ENCODE measurements at places on chromosomes 3 and 15. TPM values are rescaled to one million over a fixed set of nuclear protein-coding genes. Genes with fewer than 3 reads are reported as not detected.

GRCh38 chr15:25972141-25972675 is 109.1 kb upstream of the ATP10A start:
- DNase-seq = no peak

DPPA2 gene
- total RNA-seq = not detected

CNTN4 gene
- total RNA-seq = 0.19 TPM

RCCD1 gene
- total RNA-seq = 10.0 TPM

CCNL1 gene
- total RNA-seq = 125 TPM

DNA sequence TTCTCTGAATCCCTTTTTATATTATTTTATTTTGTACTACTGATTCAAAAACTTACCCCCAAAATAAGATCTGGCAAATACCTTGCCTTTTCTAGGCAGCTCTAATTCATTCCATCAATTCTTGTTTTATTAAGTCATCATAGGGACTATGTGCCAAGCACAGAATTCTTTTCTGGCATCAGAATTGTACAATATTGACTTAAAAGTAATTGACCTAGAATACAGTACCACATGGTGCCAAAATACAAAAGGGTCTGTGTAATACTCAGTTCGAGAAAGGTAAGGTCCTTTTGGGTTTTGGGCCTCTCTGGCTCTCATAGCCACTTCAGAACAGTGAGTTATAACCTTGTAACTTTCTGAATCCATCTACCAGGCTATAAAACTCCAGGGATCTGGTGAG is 46.2 kb downstream of the KBTBD8 start:
- no peak for DNase-seq

LSAMP gene
- total RNA-seq = 2.1 TPM

DNA sequence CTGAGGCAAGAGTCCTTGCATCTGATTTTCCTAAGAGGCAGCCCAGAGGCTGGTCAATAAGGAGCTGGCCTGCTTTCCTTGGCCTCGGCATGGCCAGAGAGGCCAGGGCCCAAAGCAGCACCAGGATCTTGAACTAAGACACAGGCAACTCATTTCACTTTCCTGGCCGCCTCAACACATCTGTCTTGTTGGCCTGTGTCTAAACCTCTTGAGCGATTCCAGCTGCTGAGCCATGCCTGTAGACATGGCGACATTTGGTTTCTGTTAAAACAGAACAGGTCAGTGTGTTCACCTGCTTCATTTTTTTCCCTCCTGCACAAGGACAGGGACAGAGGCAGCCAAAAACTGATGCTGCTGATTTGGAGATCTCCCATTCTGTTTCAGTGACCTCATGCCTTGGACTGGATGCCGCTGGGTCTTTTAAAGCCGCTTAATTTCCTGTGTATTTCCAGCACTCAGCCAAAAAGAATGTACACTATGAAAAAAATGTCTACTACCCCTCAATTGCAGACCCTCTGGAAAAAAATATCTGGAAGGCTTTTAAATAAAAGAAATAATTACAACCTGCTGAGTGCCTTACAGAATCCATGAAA is 266.6 kb upstream of the ICE2 start:
- DNase-seq = no peak

- no peak for DNase-seq
Observed at GRCh38 chr15:52042051-52042851, 23.2 kb downstream of the MAPK6 start.

DNA sequence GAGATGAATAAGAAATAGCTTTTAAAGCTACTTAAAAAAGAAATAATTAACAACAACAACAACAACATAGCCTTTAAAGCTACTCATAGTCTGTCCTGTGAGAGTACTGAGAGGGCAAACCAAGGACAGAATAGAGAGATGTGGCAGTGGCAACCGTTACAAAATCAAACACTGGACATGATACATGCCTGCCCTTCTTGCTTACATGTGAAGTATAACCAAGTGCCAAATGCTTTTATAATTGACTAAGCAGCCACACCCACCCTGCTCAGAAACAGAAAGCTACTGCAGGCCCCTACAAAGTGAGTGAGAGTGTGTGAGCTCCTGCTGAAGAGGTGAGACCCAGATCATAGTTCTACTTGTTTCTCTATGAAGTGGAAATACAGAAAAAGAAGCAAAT is 38.4 kb downstream of the NDUFB4 start:
- no peak for DNase-seq

- DNase-seq = no peak
Observed at GRCh38 chr3:100868096-100868495, 125.1 kb downstream of the ABI3BP start.

- no peak for DNase-seq
Observed at GRCh38 chr3:142467768-142468167, 19.9 kb upstream of the XRN1 start.

GRCh38 chr3:38528457-38528856 is 32.3 kb downstream of the EXOG start:
- no peak for DNase-seq

GRCh38 chr3:5188419-5189221 is 1.1 kb downstream of the EDEM1 start:
- no peak for DNase-seq

KNG1 gene
- total RNA-seq = not detected

DNA sequence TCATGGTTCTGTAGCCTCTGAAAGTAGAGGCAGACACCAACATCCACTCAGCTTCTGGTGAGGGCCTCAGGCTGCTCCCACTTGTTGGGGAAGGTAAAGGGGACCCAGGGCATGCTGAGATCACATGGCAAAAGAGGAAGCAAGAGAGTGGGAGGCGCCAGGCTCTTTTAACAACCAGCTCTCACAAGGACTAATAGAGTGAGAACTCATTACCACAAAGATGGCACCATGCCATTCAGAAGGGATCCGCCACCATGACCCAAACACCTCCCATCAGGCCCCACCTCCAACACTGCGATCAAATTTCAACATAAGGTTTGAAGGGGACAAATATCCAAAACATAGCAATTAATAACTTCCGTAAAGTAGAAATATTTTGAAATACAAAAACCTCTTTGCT is 192.3 kb downstream of the OCA2 start:
- no peak for DNase-seq
